NCI-H1436 (cell line): ENCODE measurements at places on chromosomes 4 and X.

DNA sequence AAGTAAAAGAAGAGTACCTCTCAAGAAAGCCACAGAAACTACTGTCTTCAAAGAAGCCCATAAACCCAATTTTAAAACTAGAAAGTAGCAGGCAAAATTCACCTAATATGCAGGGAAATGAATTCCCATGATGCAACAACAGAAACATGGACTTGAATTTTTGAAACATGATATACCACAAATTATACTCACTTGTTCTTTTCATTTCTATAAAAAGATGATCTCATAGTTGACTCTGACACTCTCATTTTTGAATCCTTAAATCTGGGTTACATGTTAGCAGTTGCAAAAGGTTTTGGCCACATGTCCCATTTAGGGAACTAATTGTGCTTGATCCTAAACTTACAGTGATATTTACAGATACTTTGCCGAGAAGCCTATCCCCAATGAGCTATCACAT lies 1130.8 kb downstream of the FAT4 start:
- no peak for DNase-seq

GRCh38 chr4:10172278-10172921 lies 55.8 kb upstream of the WDR1 start:
- DNase-seq: no peak

- DNase-seq: no peak
These were observed 24.8 kb upstream of the GUCY1B1 start for GRCh38 chr4:155734065-155734464.

DNA sequence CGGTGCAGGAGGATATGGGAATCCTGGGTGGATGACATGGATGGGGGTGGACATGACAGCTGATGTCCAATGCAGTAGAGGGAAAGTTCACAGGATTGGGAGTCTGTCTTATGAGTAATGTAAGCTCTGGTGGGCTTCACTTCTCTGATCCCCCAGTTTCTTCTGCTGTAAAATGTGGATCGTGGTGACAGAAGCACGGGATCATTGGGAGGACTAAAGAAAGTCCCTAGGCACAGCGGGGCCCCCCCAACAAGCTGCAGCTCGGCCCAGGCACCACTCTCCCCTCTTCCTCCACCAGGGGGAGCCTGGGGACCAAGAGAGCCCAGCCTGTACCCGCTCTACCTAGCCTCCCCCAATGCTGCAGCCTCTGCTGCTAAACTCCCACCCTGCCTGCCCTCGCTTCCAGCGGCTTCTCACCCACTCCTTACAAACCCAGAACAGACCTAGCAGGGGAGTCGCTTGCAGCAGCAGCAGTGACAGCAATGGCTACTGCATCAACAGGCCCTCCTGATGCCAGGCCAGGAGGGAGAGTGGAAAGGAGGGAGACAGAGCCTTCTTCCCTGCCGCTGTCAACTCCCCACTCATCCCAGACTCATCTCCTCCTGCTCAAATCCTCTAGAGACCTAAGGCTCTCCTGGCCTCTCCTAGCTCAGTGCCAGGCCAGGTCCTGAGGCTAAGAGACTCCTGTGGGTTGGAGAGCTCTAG lies 36.1 kb upstream of the IQSEC2 start:
- DNase-seq: peak; percentile 60

DNA sequence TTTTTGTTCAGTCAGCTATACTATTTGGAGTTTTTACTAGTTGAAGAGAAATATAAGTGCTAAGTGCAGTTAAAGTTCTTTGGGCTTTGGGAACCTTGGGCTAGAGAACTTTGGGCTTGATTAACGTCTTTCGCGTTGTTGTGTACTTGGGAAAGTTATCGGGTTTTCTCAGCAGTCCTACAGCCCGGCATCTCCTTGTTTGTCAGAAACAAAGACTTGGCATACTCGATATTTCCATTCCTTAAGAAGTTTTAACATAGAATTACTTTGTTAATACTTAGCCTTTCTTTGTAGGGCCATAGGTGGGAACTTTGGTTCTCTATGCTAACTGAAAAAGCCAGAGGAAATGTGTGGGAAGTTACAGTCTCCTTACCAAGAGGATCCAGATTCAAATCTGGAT lies 28.7 kb downstream of the RAPGEF2 start:
- no peak for DNase-seq

DNA sequence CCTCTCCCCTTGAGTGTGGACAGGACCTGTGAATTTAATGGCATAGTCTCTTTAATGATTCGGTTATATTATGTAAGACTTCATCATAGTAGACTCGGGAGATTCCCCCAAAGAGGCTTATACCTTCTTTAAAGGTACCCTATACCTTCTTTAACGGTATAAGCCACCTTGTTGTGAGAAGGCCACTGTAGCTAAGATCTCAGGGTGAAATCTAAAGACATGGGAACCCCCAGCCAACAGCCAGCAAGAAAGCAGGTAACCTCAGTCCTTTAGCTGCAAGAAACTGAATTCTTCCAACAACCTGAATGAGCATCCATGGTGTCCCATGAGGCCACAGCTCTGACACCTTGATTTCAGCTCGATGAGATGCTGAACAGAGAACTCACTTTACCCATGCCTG lies 931 bp downstream of the DDX60 start:
- no peak for DNase-seq

DNA sequence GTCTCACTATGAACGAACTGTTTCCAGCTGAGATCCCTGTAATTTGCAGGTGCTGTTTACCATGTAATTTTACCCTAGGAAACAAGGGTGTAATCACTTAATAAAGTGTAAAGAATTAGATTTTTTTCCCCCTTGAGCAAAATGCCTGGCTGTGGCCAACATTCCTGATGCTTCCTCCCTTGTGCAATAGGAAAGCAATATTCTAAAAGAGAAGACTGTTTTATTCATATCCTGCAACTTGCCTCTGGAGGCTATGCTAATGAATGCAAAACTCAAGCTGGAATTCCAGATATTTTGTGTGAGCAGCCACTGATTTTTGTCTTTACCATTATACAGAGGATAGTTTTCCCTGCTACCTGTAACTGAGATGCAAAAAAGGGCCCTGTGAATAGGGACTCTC lies 98.0 kb downstream of the AWAT2 start:
- DNase-seq: no peak

- no peak for DNase-seq
These were observed 37.4 kb downstream of the OCRL start for GRCh38 chrX:129577473-129577872.

- no peak for DNase-seq
These were observed 60.4 kb downstream of the EFNB1 start for GRCh38 chrX:68889249-68889648.

DNA sequence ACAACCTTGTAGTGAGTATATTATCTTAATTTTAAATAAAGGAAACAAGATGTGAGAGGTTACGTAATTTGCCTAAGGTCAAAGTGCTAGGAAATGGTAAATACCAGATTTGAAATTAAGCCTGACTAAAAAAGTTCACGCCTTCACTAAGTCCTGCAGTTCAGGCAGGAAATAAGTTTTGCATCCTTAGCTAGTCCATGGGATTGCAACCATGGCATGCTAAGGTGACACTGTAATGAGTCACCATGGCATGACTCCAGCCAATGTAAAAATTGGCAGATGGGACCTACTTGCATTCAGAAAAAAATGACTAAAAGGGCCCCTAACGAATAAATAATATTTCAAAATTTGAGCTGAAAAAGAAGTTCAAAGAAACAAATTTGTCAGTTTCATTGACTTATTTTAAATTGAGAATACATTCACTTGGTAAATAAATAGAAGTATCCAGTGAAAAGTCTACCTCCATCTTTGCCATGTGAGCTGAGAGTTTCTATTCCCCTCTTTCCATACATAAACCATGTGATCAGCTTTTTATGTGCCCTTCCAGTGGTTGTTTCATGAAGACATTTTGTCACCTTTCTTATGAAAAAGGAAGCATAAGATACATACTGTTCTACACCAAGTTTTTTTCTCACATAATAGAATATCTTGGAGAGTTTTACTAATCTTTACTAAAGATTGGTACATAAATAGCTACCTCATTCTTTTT lies 72.4 kb downstream of the ANKRD50 start:
- DNase-seq: no peak

GRCh38 chr4:124943145-124943889 lies 230.8 kb upstream of the ANKRD50 start:
- DNase-seq: no peak

DNA sequence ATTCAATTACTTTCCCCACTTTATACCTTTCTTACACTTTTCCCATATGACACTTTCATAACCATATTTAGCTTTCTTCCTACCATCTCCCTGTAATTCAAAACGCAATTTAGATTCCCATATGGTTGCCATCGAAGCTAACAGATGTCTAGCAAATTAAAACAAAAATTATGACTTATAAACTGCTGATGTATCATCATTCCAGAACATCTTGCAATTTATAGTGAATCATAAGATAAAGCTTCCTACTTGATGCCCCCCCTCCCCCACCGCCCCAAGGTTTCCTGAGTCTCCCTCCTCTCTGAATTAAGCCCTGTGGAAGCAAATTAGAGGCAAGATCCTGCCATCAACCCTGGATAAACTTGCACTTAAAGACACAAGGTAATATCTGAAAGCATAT lies 5.4 kb downstream of the TSPAN5 start:
- no peak for DNase-seq

DNA sequence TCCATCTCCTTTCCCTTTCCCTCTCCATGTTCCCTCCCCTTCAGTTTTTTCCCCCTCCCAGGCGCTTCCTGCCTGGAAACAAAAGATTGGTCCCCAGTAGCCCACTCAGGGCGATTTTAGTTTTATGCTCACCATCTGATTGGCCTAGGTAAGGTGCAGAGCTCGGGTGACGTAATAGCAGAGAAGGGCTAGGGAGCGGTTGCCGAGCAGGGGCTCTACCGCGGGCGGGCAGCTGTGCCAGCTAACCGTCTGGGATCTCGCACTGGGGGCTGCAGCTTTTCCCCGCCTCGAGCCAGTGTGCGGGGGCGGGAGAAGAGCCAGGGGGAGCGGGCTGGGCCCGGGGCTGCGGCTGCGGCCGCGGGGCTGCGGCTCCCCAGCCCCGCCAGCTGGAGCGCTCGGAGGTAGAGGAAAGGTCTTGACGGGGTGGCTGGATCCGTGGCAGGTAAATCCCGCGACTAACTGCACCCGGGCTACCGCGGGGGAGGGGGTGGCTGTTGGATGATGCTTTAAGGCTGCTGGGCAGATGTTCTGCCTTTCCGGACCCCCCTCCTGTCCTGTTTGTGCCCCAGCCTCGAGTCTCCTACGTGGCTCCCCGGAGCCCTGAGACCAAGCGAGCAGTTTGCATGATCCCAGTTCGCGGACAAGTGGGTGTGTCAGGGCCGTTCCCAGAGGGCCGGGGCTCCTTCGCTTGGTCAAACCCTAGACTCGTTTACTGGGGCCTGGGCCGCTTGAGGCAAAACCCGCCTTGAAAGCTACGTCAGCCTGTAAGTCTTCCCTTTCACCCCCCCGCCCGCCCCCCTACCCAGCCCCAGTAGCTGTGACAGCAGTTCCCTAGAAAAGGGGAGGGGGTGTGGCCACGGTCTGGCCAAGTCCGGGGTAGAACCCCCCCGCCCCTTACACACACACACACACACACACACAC lies at the start of gene PAK3:
Gene PAK3 (plus strand): TSS at position 218 of the 922 bp plus-strand sequence. CDS start 26,913 bp downstream, outside the sequence.
- DNase-seq: peak; percentile 80

DNA sequence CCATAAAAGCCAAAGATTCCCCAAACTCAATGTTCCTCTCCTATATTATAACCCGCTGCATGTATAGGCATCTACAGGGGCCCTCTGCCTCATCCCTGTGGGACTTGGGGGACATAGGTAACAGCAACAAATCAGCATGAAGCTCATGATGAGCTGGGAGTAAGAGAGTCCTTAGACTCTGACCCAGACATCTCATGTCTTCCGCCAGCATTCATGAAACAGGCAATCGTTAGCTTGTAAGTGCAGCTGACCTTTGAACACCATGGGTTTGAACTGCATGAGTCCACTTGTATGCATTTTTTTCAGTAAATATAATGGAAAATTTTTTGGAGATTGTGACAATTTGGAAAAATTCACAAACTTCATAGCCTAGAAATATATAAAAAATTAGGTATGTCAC lies 10.4 kb upstream of the SCOC start:
- no peak for DNase-seq

DNA sequence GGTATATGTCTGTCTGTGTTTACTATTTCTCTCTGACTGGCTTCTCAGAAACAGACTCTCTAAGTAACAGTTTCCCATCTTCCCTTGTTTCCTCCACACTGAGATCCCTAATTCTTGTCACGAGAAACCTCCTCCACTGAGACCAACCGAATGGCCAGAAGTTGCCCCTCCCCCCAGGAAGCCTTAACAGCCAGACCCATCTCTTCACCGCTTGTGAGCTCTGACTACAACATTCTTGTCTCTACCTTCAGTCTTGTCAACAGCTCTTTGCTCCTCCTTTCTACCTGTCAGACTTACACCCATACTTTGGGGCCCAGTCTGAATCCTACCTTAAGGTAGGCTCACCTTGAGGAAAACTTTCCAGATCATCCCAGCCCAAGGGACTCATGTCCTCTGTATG lies 90.8 kb downstream of the NHSL2 start:
- no peak for DNase-seq

DNA sequence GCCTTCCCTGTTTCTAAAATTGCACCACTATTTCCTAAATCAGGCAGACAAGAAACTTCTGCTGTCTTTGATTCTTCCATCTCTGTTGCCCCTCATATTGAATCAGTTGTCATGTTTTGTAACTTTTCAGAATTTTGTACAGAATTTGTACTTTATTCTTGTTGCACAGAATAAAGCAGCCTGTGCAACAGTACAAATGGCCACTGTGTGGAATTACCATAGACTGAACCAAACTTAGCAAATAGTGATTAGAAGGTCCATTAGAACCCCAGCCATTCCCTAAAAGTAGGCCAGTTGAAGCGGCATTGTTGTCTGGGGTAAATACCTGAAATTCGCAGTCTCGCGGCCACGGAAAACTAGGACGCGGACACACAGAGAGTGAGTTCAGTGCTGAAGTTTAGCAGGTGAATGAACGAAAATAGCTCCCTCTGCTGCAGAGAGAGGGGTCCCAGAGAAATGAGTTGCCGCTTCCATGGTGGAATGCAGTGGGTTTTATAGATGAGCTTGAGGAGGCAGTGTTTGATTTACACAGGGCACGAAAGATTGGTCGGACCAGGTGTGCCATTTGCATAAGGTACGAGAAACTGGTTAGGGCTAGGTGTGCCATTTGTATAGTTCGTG lies 71.8 kb downstream of the C4orf33 start:
- no peak for DNase-seq

DNA sequence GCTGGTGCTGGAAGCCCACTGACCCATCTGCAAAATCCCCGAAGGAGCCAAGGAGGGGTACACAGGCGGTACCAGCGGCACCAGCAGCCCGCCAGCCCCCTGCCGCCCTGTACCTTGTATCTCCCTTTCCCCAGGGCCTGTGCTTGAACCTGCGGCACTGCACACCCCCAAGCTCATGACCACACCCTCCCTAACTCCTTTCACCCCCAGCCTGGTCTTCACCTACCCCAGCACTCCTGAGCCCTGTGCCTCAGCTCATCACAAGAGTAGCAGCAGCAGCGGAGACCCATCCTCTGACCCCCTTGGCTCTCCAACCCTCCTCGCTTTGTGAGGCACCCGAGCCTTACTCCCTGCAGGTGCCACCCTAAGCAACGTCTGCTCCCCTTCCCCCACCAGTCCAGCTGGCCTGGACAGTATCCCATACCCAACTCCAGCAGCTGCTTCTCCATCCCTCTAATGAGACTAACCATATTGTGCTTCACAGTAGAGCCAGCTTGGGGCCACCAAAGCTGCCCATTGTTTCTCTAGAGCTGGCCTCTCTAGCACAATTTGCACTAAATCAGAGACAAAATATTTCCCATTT lies 94.9 kb downstream of the LARP1B start:
- DNase-seq: no peak
